MCF 10A (cell line): ENCODE measurements at places on chromosomes 16 and 17. TPM values are rescaled to one million over a fixed set of nuclear protein-coding genes. Genes with fewer than 3 reads are reported as not detected.

HAPSTR1 gene
- total RNA-seq = 87.4 and 88.9 TPM in 2 replicates

TNFSF12 gene
- total RNA-seq = 3.5 and 3.9 TPM in 2 replicates

ITGA3 gene
- 588 and 717 TPM in 2 replicates for total RNA-seq

CTRL gene
- total RNA-seq = 0.52 and 1.6 TPM in 2 replicates

SHISA9 gene
- 6.8 and 8.0 TPM in 2 replicates for total RNA-seq

- DNase-seq = no peak
These were observed 422.3 kb upstream of the RBFOX1 start for GRCh38 chr16:6910301-6910700.

- DNase-seq = peak; percentile 100
These were observed 2.0 kb upstream of the CD300H start for GRCh38 chr17:74569020-74570003.

GRCh38 chr16:69166221-69166833 is 20.6 kb upstream of the SNTB2 start:
- DNase-seq = no peak

DNA sequence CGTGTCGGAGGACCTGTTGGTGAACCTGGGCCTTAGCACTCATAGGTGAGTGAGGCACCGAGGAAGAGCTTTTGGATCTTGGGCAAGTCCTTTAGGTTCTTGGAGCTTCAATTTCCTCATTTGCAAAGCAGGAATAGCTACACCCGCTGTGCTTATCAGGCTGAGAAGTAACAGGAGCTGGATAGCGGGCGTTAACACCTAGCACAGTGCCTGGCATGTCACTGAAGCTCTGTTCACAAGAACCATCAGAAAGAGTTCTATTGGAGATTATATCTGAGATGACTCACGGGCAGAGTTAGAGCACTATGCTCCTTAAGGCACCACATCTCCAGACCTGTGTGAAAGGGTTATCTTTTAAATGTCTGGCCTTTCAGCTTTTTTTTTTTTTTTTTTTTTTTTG is 12.8 kb downstream of the MEOX1 start:
- no peak for DNase-seq

- no peak for DNase-seq
These were observed 7.2 kb upstream of the ARHGDIA start for GRCh38 chr17:81878294-81878693.

DNA sequence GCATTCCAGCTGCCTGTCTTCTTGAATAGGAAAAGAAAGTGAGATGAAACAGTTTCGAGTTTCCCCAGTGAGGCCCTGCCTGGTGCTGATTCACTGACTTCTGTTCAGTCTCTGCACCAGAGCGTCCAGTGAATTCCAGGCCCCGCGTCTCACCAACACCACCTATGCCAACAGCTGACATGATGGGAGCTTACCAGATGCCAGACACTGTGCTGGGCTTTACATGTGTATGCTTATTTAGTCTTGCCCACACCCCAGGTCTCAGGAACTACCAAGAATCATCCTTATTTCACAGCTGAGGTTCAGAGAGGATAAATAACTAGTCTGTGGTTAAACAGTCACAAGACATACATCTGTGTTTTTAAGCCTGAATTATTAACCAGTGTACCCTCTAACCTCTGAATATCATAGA is 29.1 kb upstream of the IRX6 start:
- DNase-seq = no peak

- no peak for DNase-seq
These were observed 1.2 kb downstream of the STAT5B start for GRCh38 chr17:42274812-42275526.

DNA sequence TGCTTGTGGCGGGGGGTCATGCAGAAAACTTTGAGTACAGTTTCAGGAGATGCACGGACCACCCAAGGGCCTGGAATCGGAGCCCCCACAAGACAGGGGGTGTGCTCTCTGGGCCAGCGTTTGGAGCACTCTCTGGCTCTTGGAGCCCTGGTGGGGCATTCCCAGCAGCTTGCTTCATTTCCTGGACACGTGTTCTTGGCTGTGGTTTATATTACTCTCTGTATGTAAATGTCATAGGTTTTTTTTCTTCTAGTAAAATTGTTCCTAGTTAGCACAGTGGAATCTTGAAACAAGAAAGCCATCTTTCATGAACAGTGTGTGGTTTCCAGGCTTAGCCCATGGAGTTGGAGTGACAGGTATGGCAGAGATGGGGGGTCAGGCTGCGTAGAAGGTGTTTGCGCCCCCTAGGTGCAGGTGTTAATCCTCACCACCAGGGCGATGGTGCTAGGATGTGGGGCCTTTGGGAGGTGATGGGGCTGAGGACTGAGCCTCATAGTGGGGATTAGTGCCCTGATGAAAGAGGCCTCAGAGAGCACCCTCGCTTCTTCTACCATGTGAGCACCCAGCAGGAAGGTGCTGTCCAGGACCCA is 79.8 kb downstream of the JPH3 start:
- DNase-seq = peak; percentile 27

- DNase-seq = no peak
These were observed 111.5 kb upstream of the RBFOX1 start for GRCh38 chr16:7221157-7221556.

GRCh38 chr17:21369395-21369794 is 6.8 kb upstream of the KCNJ12 start:
- no peak for DNase-seq

GRCh38 chr17:13154930-13155329 is 137.1 kb upstream of the ELAC2 start:
- DNase-seq = no peak

GRCh38 chr16:47144559-47144877 is 773 bp upstream of the NETO2 start:
- DNase-seq = no peak

GRCh38 chr17:80821546-80821945 is 170.1 kb upstream of the CHMP6 start:
- DNase-seq = no peak

DNA sequence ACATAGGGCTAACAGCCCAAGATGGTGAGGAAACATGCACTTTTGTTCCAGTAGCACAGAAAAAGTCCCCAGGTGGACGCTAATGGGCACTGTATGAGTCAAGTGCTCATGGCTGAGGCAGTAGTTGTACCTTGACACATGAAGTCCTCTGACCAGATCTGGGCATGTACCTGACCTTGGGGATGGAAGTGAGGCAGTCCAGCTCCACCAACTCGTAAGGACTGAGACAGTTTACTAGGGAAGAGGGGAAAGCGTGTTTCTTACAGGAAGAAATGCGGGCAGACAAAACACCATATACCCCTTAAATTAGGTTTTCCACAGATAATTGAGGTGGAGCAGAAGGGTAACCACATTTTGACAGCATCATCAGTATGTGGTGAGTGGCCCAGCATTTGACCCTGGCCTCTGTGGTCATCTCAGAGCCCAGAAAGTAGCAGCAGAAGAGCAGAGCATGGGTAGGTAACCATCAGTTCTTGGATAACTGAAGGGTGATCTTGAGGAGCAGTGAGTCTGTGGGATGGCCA is 32.4 kb upstream of the METTL9 start:
- no peak for DNase-seq

DNA sequence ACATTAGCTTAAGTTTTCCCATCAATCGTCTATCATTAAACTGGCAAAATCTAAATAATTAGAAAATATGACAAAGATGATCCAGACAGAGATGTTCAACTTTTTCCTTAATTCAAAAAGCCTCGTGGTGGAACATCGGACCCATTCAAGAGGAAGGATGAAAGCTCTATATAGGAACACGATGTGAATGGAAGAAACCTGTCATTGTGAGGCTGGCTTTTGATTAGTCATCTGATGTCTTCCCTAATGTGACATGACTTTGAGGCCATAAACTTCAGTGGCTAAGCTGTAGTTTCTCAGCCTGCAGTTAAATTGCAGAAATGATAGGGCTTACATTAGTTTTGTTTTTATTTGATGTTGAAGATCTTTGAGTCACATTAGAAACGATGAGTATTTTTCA is 1.0 kb downstream of the AMZ2 start:
- no peak for DNase-seq
